ENCODE measurements at places on chromosomes 3 and 15.

DNA sequence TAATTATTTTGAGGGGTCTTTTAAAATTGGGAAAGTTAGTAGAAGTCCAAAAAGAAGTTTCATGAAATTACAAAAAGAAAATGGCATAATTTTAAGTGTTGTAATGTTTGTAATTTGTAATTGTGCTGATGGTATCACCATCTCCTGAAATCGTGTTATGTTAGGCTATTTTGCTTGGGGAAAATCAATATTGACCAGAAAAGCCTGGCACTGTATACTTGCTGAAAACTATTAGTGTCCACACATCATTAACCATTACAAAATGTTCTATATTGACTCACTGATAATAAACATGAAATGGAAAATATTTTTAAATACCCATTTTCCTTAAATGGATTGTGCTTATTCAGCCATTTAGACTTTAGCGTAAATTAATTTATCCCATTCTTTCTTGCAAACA lies 40.3 kb upstream of the ZBED2 start:
- no peak for DNase-seq

- no peak for DNase-seq
These were observed 96.8 kb upstream of the ASB14 start for GRCh38 chr3:57389271-57389670.

- DNase-seq: peak; percentile 83
These were observed 2.3 kb upstream of the HAPLN3 start for GRCh38 chr15:88897456-88898194.

DNA sequence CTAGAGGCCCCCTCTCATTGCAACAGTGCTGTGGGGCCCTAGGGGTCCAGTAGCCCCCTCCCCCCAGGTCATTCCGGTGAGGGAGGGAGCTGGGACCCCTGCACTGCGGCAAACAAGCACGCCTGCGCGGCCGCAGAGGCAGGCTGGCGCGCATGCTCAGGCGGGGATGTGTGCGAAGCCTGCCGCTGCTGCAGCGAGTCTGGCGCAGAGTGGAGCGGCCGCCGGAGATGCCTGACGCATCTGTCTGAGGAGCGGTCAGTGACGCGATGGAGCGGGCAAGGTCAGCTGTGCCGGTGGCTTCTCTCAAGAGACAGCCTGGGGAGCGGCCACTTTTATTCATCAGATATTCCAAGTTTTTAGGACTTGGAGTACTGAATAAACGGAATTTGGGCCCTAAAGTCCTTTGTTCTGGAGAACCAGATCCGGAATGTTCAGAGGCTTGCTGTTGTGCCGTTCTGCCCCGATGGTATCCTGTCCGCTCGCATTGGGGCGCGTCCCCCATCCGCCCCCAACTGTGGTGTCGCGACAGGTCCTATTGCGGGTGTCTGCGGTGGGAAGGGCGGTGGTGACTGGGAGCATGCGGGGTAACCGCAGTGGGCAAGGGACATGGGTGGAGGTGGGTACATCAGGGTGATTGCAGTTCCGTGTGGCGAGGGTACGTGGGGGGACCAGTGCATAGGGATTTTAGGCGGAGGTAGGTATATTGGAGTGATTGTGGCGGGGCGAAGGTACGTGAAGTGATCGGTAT lies at the start of the genes SNRPN and SNURF:
SNRPN (plus strand) TSS at position 205 of the 748 bp plus-strand sequence. CDS start 19,467 bp downstream, outside the sequence.
SNURF (plus strand) TSS at position 205 of the 748 bp plus-strand sequence; CDS start at position 267, 62 bp downstream.
- peak; percentile 38 for DNase-seq

GRCh38 chr15:69119683-69120395 lies 40.6 kb upstream of the GLCE start:
- DNase-seq: no peak

GRCh38 chr3:69695933-69696332 lies 43.3 kb upstream of the MITF start:
- no peak for DNase-seq

GRCh38 chr3:123409443-123410148 lies 39.3 kb downstream of the ADCY5 start:
- DNase-seq: peak; percentile 5

GRCh38 chr3:33758864-33759263 lies 39.6 kb upstream of the PDCD6IP start:
- no peak for DNase-seq

DNA sequence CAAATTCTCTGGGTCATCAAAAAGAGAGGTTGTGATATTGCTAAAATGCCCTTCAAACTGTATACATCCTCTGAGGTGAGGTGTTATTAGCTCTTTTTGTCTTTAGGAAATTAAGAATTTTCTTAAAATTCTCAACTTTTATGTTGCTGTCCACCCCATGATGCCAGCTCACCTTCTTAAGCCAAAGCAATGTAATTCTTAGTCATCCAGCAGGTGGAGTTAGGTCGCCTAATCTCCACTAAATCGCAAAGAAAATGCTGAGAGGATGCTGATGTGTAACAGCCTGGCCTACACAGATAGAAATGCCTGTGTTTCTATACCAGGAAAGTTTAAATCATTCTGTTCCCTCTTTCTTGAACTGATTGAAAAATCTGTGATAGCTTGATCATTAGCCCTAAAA lies 770.2 kb upstream of the ALCAM start:
- peak; percentile 73 for DNase-seq

- no peak for DNase-seq
These were observed 83.6 kb downstream of the HMG20A start for GRCh38 chr15:77504306-77504705.

- DNase-seq: no peak
These were observed 2.2 kb downstream of the SECISBP2L start for GRCh38 chr15:49044002-49044401.

DNA sequence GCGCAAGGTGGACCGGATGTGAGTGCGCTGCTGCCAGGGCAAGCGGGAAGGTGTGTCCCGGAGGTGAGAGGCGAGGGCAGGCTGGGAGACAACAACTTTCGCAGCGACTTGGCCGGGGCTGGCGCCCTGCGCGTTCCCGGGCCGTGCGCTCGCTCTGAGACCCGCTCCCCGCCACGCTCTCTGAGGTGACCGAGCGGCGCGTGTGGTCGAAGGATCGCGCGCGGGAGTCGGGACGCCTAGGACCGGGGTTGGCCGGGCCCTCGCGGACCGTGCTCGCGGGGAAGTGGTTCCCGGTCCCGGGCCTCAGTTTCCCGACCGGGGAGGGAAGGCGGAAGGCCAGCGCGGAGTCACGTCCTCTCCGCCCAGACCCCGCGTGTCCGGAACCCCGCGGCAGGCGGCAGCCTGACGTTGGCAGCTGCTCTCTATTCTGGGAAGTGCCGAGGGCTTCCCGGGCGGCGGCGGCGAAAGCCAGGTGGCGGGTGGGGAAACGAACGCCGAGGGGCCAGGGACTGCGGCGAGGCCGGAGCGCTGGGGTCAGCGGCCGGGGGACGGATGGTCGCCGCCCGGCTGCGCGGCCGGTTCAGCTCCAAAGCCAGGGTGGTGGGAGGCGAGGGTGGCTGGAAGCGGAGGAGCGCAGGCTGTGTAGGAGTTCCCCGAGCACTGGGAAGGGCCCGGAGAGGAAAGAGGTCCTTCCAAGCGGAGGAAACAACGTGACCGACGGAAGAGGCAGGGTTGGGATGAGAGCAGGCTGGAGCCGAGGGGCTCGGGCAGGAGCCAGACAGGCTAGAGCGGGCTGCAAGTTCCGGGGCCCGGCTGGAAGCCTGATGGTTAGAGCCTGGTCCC lies 1.0 kb upstream of the IGF2BP2 start:
- DNase-seq: peak; percentile 74

DNA sequence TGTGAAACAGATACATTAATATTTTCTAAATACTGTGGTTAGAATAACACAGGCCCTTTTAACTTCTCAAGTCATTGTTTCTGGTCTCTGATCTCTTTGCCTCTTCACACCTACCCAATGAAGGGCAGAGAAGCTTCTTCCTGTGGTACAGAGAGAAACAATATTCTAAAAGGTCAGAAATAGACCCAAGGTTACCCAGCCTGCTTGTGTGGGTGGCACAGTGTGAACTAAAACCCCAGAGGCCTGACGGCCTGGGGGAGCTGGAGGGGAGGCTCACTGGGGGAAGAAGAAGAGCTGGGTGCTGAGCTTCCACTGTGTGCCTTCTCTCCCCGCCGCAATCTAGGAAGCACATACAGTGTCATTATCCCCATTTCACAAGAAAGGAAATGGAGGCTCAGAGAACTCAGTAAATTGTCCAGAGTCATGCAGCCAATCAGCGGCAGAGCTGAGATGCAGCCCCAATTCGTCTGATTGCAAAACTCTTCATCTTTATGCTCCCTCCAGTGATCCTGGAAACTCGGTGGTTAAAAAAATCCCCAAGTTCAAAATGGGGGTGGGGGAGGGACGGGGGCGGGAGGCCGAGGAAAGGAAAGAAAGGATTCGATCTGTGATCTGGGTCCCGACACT lies 64.1 kb upstream of the HEG1 start:
- DNase-seq: no peak

GRCh38 chr3:108897883-108898282 lies 55.8 kb downstream of the GUCA1C start:
- no peak for DNase-seq

GRCh38 chr3:30231277-30232141 lies 374.9 kb upstream of the TGFBR2 start:
- DNase-seq: no peak

DNA sequence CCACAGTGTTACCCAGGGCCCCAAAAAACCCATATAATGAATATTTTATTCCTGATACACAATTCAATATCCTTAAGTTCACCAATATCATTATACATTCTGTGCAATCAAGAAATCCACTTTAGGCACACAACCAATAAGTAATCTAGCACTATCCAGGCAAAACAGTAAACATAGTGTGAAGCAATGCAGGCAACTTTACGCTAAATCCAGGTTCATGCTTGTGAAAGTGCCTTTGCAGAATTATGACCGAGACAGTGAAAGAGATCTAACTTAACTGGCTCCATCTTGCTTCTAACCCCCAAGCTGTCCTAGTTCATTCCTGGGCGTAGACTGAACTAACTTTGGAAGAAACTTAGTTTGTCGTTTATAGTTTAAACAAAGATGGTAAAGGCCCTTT lies 34.2 kb upstream of the INO80 start:
- DNase-seq: no peak

DNA sequence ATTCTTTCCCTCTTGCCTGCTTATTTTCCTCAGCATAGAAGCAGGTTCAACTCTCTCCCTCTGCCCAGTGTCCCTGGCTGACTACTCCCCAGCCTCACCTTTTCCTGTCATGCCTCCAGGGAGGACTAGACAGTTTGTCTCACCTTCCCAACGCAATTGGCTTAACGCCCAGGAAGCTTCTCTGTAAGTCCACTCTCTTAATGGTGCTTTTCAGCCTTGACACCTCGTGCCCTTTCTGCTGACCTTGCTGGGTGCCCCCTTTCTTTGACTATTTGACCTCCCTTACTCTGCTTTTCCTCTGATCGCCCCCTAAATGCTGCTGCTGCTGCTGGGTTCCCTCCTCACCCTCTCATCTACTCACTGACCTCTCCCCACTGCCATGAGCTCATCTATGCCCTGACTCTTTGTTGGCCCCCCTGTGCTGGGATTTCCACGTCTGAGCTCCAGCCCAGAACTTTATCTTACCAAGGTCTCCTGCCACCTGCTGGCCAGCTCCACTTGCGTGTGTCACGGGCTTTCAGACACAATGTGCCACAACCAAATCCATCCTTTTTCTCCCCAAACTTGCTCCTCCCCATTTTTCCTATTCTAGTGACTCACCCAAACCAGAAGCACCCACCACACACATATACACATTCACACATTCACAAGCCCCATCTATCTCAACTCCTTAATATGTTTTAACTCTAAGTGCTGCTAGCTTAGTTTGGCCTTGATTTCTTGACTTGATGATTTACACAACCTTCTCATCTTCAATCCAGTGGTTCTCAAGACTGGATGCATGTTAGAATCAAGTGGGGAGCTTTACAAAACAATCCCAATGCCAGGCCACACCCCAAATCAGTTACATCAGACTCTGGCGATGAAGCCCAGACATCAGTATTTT lies 16.6 kb downstream of the EPB42 start:
- DNase-seq: peak; percentile 77

GRCh38 chr3:116191409-116191808 lies 253.9 kb downstream of the LSAMP start:
- DNase-seq: no peak

DNA sequence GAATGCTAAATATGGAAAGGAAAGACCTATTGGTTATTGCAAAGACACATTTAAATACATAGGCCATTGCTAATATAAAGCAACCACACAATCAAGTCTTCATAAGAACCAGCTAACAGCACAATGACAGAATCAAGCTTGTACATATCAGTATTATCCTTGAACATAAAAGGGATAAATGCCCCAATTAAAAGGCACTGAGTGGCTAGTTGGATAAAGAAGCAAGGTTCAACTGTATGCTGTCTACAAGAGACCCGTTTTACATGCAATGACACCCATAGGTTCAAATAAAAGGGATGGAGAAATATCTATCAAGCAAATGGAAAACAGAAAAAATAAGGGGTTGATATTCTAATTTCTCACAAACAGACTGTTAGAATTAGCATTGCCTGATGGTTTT lies 706.1 kb downstream of the EPHA3 start:
- no peak for DNase-seq

DNA sequence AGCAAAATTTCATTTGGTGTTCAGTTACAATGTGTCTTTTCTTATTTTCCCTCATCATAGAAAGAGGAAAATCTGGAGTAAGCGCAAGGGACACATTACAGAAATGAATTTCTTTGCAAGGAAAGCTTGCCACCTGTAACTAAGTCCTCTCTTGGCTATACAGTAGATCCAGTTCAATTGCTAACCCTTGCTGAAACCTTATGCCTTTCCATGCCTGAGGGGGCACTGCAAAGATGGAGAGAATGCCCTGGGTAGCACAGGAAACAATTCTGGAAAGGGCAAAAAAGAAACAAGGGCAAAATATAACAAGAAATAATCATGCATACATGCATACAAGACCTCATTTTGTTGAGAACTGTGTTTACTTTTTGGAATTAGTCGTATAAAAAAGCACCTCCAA lies 4.3 kb downstream of the CADM2 start:
- DNase-seq: no peak

GRCh38 chr3:8610951-8611350 lies 33.6 kb downstream of the SSUH2 start:
- no peak for DNase-seq

GRCh38 chr3:39592311-39593050 lies 125.0 kb downstream of the MOBP start:
- DNase-seq: peak; percentile 35

DNA sequence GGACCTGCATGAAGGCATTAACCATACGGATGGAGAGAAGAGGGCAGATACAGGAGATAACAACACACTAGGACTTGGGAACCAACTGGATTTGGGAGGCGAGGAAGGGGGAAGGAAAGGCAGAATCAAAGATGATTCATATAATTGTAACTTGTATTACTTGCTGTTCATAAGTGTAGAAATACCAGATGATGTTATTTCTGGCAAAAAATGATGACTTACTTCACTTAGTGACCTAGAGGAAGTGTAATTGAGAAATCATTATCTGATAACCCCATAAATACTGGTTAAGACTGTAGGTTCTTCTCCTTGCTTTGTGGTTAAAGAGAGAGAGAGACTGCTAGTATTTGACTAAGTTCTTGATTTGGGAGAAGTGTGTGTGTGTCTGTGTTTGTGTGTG lies 50.5 kb upstream of the GK5 start:
- DNase-seq: peak; percentile 64

GRCh38 chr15:40420793-40421192 lies 15.2 kb downstream of the IVD start:
- DNase-seq: no peak

- DNase-seq: no peak
These were observed 58.5 kb downstream of the RFTN1 start for GRCh38 chr3:16455001-16455400.

- DNase-seq: no peak
These were observed 466.1 kb upstream of the CFAP20DC start for GRCh38 chr3:59515966-59516365.

- peak; percentile 52 for DNase-seq
These were observed 54.0 kb upstream of the ABHD2 start for GRCh38 chr15:89034305-89034704.

- DNase-seq: peak; percentile 65
These were observed 130.1 kb downstream of the P2RY1 start for GRCh38 chr3:152964911-152965609.

GRCh38 chr15:29708519-29708918 lies 113.7 kb downstream of the TJP1 start:
- DNase-seq: no peak
